ENCODE measurements at places on chromosomes 12 and 14.

DNA sequence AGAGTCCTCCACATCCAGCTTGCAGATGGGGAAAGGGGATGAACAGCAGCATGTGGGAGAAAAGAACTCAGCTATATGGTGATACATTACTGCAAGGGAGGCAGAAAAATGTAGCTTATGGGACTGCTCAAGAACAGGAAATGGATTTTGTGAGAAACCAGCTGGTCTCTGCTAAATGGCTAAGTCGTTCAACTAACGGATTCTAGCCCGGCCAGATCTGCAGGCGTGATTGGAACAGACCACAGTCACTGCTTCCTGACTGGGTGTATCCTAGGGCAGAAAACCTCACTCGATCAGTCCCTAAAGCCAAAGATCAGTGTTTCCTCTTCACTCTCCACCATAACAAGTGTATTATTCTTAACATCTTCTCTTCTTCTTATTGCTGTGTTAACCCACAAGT lies 8.1 kb upstream of the PTGDR start:
- DNase-seq, result no peak
- H3K4me3 ChIP-seq, result no peak overlapping the region
- peaks cover 28% of the 10 kb centered on the region for H3K27me3 ChIP-seq
- H3K4me1 ChIP-seq, result peaks cover 7% of the 10 kb centered on the region
- H3K27ac ChIP-seq, result no peak overlapping the region
- no peaks in the 10 kb centered on the region for H3K36me3 ChIP-seq

DNA sequence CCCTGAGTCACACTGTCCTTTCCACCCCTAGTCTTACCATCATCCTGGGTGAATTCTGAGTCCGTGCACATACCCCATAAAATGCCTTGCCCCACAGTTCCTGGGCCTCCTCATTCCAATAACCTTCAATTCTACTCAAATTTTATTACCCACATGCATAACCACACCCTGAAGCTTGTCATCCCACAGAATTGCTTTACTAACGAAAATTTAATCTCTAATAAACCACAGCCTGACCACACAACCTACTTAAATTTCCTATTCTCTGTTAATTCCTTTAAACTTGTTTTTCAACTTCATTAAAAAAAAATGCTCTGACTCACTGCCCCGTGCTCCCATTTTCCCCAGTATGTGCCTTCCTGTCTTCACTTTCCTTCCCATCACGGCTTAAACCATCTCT lies 205.9 kb downstream of the PHLDA1 start:
- H3K36me3 ChIP-seq, result no peaks in the 10 kb centered on the region
- no peak for DNase-seq
- no peak overlapping the region for H3K27ac ChIP-seq
- H3K27me3 ChIP-seq, result peaks cover 15% of the 10 kb centered on the region

DNA sequence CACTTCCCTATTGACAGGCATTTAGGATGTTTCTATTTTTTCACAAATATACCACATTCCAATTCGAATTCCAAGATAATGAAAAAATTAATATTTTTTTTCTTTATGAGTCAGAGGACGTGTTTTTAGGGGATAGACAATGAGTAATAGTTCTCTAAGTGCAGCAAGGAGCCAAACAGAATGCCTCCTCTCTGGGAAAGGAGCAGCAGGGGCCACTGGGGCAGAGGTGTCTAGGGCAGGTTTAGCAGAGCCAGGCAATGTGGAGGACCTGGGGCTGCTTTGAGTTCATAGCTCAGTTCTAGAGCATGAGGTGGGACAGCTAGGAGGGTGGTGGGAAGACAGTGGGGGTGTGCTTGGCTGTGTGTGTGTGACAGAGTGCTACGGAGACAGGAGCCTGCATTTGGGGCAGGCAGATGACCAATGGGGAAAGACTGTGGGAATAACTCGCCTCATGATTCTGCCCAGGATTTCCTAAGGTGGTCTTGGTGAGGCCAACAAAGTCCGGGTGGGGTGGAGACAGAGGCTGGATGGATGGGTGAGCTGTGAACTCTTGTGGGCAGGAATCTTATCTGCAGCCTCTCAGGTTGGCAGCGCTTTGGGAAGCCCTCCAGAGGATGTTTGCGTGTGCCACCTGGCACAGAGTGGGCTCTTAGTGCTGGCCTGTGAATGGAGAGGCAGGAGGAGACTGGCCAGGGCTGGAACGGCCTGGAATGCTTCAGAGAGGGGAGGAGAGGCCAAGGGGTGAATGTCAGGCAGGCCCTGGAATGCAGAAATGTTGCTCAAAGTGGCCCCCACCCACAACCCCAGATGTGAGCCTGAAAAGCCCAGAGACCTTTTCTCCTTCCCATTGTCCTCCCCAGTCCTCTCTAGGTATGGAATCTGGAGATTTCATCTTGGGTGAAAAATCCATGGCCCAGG lies 2.4 kb upstream of the KRT7 start:
- no peaks in the 10 kb centered on the region for H3K4me1 ChIP-seq
- H3K4me3 ChIP-seq, result no peak overlapping the region
- peaks cover 75% of the 10 kb centered on the region for H3K27me3 ChIP-seq

GRCh38 chr12:770479-770878 lies 18.1 kb downstream of the WNK1 start:
- peaks cover 50% of the 10 kb centered on the region for H3K4me1 ChIP-seq
- no peaks in the 10 kb centered on the region for H3K27me3 ChIP-seq
- no peak for DNase-seq
- no peak overlapping the region for H3K4me3 ChIP-seq
- no peak overlapping the region for H3K27ac ChIP-seq
- peaks cover 9% of the 10 kb centered on the region for H3K36me3 ChIP-seq

GRCh38 chr14:20578325-20578724 lies 9.5 kb downstream of the RNASE11 start:
- H3K4me3 ChIP-seq, result no peak overlapping the region
- H3K36me3 ChIP-seq, result no peaks in the 10 kb centered on the region
- H3K4me1 ChIP-seq, result no peaks in the 10 kb centered on the region
- H3K27me3 ChIP-seq, result peaks cover 5% of the 10 kb centered on the region

DNA sequence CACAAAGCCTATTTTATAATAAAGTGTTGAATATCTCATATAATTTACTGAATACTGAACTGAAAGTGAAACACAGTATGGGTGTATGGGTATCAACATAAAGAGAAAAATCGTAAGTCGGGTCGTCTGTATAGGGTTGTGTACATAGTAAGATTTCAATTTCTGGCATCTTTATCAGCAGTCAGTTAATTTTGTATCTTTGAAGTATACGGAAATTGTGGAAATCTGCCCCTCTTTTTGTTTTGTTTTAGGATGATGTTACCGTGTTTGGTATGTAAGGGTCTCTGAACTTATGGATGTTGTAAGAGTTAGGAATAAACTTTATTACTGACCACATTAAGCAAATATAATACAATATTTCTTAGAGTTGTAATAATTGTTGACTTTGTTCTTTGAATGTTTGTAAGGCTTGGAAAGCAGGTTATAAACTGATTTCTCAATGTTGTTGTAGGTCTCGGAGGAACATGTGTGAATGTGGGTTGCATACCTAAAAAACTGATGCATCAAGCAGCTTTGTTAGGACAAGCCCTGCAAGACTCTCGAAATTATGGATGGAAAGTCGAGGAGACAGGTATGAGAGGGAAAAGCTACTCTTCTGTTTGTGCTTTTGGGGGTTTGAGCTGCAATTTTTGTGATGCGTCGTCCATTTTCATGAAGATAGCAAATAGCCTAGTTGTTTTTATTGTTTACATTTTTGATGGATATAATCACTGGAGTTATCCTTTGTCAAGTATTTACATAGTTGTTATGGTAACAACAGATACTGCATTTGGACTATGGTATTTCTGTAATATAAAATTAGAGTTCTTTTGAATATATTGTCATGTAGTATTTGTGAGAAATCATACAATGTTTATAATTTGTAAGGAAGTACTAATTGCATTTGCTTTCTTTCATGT lies 12.0 kb downstream of the EID3 start:
- peaks cover 11% of the 10 kb centered on the region for H3K4me1 ChIP-seq
- H3K27me3 ChIP-seq, result no peaks in the 10 kb centered on the region
- H3K36me3 ChIP-seq, result peaks cover 55% of the 10 kb centered on the region

DNA sequence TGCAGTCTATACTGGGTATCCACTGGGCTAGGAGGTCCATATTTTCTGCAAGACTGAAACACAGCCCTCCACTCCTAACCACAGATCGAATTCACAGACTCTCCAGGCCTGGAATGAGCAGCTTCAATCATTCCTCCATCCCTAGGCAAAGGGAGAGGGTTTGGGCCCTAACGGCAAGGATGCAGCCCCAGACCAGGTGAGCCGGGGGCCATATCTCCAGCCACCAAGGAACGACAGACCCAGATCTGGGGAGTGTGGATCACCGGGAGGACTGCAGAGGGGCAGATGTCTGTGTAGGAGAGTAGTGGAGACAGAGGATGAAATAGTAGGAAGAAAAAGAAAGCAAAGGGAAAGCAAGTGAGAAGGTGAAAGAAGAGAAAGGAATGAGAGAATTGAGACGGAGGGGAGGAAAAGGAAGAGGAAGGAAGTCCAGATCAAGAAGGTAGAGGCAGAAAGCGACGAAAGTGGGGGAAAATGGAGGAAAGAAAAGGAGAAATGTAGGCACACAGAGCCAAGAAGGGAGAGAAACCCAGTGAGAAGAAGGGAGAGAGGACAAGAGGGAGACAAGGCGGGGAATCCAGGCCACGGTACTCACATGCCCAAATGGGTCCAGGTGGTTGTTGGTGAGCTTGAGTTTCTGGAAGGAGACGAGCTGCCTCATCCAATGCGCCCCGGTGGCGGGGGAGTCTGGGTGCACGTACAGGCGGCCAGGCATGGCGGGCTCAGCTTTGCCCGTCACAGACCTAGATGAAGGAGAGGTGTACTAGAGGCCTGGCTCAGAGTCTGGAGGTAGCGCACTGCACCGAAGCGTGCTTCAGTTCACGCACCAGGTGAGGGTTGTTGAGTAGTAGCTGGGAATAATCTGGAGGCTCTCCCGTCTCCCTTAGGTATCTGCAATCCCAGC lies 7.7 kb downstream of the TBX5 start:
- H3K36me3 ChIP-seq, result no peaks in the 10 kb centered on the region
- no peaks in the 10 kb centered on the region for H3K4me1 ChIP-seq
- peak overlapping the region; percentile 13 for H3K27ac ChIP-seq
- no peak for DNase-seq

DNA sequence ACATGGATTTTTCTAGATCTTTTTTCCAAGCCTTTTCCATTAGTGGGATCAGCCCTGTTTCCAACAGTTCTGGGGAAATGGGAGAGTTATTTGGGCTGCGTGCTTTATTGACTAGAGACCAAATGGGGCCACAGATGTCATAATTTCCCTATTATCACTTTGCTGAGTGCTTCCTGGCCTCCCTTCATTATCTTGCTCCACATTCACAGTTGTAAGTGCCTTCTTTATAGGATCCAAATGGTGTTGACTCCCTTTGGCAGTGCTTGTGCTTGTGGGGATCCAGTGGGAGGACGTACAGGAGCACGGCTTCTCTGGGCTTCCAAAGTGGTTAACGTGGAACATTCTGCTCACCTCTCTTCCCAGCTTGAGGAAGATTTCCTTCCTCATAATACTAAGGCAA lies 141.0 kb upstream of the RMST start:
- H3K27ac ChIP-seq, result no peak overlapping the region
- no peak for DNase-seq
- no peaks in the 10 kb centered on the region for H3K4me1 ChIP-seq
- H3K36me3 ChIP-seq, result no peaks in the 10 kb centered on the region
- peaks cover 11% of the 10 kb centered on the region for H3K27me3 ChIP-seq

DNA sequence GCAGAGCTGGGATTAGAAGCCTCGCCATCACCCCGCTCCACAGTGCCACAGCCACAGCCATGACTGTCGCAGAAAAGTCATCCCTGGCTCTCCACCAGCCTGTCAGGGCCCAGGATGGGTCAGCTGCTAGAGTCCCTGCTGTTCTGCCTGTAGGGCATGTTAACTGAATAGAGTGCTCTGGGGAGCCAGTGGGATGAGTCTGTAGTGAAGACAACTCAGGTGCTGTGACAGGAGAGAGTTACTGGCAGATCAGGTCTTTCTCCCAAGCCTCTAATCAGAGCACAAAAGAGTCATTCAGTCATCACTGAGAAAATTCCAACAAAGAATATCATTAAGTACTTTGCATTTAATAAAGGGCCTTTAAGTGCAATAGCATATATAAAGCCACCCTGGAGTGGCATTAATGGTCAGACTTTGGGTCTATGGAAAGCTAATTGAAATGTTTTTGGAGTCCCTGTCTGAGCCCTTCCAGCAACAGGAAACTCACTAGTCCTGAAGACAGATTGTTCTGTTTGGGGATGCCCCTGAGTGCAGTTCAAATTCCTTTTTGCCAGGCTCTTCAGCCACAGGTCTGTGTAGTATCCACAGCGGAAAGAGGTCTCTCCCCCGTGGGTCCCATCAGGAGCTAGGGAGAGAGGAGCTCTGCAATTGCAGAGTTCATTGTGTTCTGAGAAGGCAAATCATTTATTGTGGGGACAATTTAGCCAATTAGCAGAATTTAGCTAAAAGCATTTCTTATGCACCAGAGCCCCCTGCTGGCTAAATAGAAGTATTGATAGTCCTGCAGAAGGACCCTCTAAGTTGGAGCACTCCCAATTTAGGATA lies 45.2 kb upstream of the C14orf132 start:
- no peak overlapping the region for H3K27ac ChIP-seq
- no peak overlapping the region for H3K4me3 ChIP-seq
- H3K36me3 ChIP-seq, result no peaks in the 10 kb centered on the region
- peak; percentile 44 for DNase-seq
- peaks cover 27% of the 10 kb centered on the region for H3K27me3 ChIP-seq
- H3K4me1 ChIP-seq, result no peaks in the 10 kb centered on the region

GRCh38 chr14:80658733-80659132 lies 282.8 kb downstream of the CEP128 start:
- no peak overlapping the region for H3K27ac ChIP-seq
- no peaks in the 10 kb centered on the region for H3K27me3 ChIP-seq
- no peak overlapping the region for H3K4me3 ChIP-seq
- no peaks in the 10 kb centered on the region for H3K4me1 ChIP-seq
- H3K36me3 ChIP-seq, result peaks cover 1% of the 10 kb centered on the region

GRCh38 chr14:63229330-63230059 lies 25.3 kb downstream of the RHOJ start:
- no peak overlapping the region for H3K27ac ChIP-seq
- H3K4me3 ChIP-seq, result no peak overlapping the region
- no peak for DNase-seq
- peaks cover 10% of the 10 kb centered on the region for H3K27me3 ChIP-seq
- H3K36me3 ChIP-seq, result no peaks in the 10 kb centered on the region

DNA sequence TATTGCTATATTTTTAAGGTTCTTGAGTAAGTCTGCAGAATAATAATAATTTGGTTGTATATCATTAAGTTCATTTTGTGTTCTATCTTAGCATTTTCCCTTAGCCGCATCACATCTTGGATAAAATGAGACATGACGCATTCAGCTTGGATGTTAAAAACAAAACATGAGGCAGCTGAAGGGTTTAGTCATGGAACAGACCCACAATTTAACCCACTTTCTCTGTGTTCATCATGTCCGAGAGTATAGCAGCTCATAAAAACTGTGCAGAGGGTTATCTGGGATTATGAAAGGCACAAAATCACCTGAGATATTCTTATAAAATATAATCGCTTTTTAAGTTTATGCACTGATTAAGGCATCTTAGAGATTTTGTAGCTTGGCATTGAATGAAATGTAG lies 219.3 kb downstream of the TRHDE start:
- DNase-seq, result no peak
- H3K4me3 ChIP-seq, result no peak overlapping the region
- H3K4me1 ChIP-seq, result no peaks in the 10 kb centered on the region

- peaks cover 2% of the 10 kb centered on the region for H3K36me3 ChIP-seq
- H3K27me3 ChIP-seq, result no peaks in the 10 kb centered on the region
- H3K27ac ChIP-seq, result no peak overlapping the region
- DNase-seq, result no peak
Measured at GRCh38 chr12:49582201-49582600, 14.3 kb upstream of the MCRS1 start.

All from activated CD4-positive, alpha-beta T cell treated with anti-CD3 and anti-CD28 coated beads, Interleukin-2, amount 10 ng/mL, durations not matched to agents 7 days and 5 days (primary cell).